ENCODE measurements at places on chromosomes 2 and 18.

- DNase-seq, result no peak
These were observed 2.4 kb downstream of the FIGN start for GRCh38 chr2:163733301-163733938.

DNA sequence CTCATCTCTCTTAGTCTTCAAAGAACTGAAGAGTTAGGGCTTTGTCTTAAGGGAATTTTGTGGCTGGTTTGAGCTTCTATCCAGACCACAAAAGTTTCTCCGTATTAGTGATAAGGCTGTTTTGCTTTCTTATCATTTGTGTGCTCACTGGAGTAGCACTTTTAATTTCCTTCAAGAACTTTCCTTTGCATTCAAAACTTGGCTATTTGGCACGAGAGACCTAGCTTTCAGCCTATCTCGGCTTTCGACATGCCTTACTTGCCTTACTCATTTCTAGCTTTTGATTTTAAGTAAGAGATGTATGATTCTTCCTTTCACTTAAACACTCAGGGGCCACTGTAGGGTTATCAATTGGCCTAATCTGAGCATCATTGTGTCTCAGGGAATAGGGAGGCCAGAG is 29.9 kb downstream of the HDHD2 start:
- DNase-seq, result no peak

GRCh38 chr2:147327613-147328012 is 517.2 kb upstream of the ACVR2A start:
- DNase-seq, result no peak

DNA sequence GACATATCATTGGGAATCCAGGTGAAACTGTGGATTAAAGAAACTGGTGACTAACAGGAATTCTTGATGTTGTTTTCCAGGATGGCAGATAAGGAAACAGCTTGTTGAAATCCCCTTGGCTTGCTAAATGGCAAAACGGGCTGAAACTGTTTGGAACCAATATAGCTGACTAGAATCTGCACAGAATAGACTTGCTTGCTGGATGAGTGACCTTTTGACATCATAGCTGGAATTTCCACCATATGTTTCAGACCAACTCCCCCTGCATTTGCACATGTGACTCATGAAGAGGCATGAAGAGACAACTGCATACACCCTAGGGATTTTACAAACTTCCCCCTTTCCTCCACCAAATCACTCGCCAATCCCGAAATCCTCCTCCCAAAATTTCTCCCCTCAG is 87.7 kb upstream of the LYPD1 start:
- DNase-seq, result no peak

GRCh38 chr18:27599202-27599829 is 414.2 kb upstream of the CHST9 start:
- DNase-seq, result peak; percentile 69

DNA sequence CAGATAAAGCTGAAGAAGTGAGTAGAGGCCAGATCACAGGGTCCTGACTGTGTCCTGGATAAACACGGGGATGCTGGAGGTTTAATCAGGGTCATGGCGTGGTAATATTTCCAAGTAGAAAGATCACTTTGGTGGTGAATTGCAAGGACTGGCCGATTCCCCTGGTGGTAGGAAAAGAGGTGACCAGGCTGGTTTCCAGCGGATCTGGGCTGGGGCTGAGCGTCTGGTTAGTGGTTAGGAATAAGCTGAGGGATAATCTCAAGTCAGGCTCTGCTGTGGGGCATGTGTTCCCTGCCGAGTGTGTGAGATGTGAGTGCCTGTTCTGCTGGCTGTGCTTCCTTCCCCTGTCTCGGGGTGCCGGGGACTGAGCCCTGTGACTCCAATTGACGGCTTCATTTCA is 484.0 kb downstream of the TSN start:
- DNase-seq, result no peak

GRCh38 chr2:215269397-215270117 is 42.3 kb upstream of the ATIC start:
- DNase-seq, result peak; percentile 69

- DNase-seq, result no peak
These were observed 138.4 kb upstream of the HS6ST1 start for GRCh38 chr2:128457006-128457604.

- no peak for DNase-seq
These were observed 420.6 kb upstream of the UBE2E3 start for GRCh38 chr2:180559771-180560170.

DNA sequence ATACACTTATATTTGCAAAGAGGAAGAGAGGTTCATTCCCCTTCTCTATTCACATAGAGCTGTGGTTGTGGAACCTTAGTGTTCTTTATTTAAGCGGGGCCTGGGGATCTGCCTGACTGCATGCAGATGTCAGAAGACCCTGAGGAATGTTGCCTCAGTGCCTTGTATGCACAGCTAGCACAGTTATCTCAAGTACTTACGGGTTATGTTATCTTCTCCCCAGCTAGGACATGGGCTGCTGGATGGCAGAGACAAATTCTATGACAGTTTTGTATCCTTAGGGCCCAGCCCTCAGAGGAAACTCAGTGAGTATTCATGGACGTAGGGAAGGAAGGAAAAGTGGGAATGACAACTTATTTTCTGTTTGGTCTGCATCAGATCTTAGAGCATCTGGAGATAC is 37.7 kb upstream of the RTN4 start:
- no peak for DNase-seq

Data from nephron progenitor cell (in vitro differentiated cells).